Type B pancreatic cell (in vitro differentiated cells): ENCODE measurements at places on chromosomes 16 and 17. TPM values are rescaled to one million over a fixed set of nuclear protein-coding genes. Genes with fewer than 3 reads are reported as not detected.

The MYH2 gene
- not detected in 2 replicates for total RNA-seq

The TAC4 gene
- total RNA-seq: not detected in 2 replicates

The USP43 gene
- total RNA-seq: 6.6 and 16.9 TPM in 2 replicates

The C17orf50 gene
- total RNA-seq: not detected in 2 replicates

DNA sequence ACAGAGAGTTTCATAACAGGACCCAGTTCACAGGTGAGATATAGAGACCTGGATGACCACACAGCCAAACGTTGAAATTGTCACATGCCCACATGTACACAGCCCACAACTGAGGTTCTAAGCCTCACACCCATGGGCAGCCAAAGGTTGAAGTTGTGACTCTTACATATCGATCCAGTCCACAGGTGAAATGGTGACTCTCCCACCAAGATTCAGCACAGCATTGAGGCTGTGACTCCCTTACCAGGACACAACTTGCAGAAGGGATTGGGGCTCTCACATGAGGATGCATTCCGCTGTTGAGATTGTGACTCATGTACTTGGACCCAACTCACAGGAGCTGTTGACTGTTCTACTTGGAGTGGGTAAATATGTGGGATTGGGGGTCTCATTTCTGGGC is 1836.4 kb downstream of the TP53TG3F start:
- DNase-seq: no peak
- no peaks in the 10 kb centered on the region for H3K27me3 ChIP-seq

- no peak for DNase-seq
- H3K4me3 ChIP-seq: no peak overlapping the region
- H3K4me1 ChIP-seq: peaks cover 17% of the 10 kb centered on the region
- H3K36me3 ChIP-seq: no peaks in the 10 kb centered on the region
Observed at GRCh38 chr17:15957206-15957605, 12.3 kb downstream of the ADORA2B start.

GRCh38 chr17:58541249-58541648 is 26.8 kb upstream of the MTMR4 start:
- no peaks in the 10 kb centered on the region for H3K4me1 ChIP-seq
- no peaks in the 10 kb centered on the region for H3K36me3 ChIP-seq
- H3K4me3 ChIP-seq: no peak overlapping the region
- no peak for DNase-seq
- peaks cover 38% of the 10 kb centered on the region for H3K27me3 ChIP-seq

- no peaks in the 10 kb centered on the region for H3K36me3 ChIP-seq
- H3K4me1 ChIP-seq: peaks cover 14% of the 10 kb centered on the region
- H3K27ac ChIP-seq: peak overlapping the region; percentile 45
- no peak for DNase-seq
- peaks cover 12% of the 10 kb centered on the region for H3K27me3 ChIP-seq
- no peak overlapping the region for H3K4me3 ChIP-seq
Observed at GRCh38 chr16:10228779-10229178, 46.6 kb upstream of the GRIN2A start.
